ENCODE measurements at places on chromosomes 12 and 14. TPM values are rescaled to one million over a fixed set of nuclear protein-coding genes. Genes with fewer than 3 reads are reported as not detected.

Gene NPFF
- not detected for total RNA-seq

Gene C3AR1
- 4.9 TPM for total RNA-seq

Gene NEK9
- total RNA-seq, result 116 TPM

Gene SYCP3
- total RNA-seq, result not detected

Gene ZNF891
- total RNA-seq, result 0.90 TPM

Gene RHEBL1
- total RNA-seq, result 0.97 TPM

Gene VIPAS39
- total RNA-seq, result 12.5 TPM

Gene PSMA6
- total RNA-seq, result 276 TPM

Gene TEAD4
- 236 TPM for total RNA-seq

Gene RASSF8
- total RNA-seq, result 41.9 TPM

Gene MIP
- not detected for total RNA-seq

Gene FIGNL2
- total RNA-seq, result 0.17 TPM

Gene ENO2
- total RNA-seq, result 2.6 TPM

Gene KRT77
- total RNA-seq, result not detected

Gene ESPL1
- total RNA-seq, result not detected

Gene OTUB2
- 0.12 TPM for total RNA-seq

Gene OASL
- total RNA-seq, result 0.30 TPM

Gene SRRM4
- 0.08 TPM for total RNA-seq

Gene GLIPR1L1
- total RNA-seq, result not detected

Gene LRCOL1
- not detected for total RNA-seq

Gene RASSF9
- total RNA-seq, result 1.9 TPM

Gene APOF
- total RNA-seq, result not detected

Gene PPHLN1
- 28.9 TPM for total RNA-seq

Gene OR6C6
- total RNA-seq, result not detected

Gene PARPBP
- total RNA-seq, result 0.64 TPM

Gene KRT73
- total RNA-seq, result not detected

Gene AMHR2
- 0.92 TPM for total RNA-seq

Gene ZDHHC22
- not detected for total RNA-seq

Gene HOXC6
- 17.3 TPM for total RNA-seq

Gene NELL2
- total RNA-seq, result 0.17 TPM

Gene TAMALIN
- 10.8 TPM for total RNA-seq

Gene C14orf39
- 1.9 TPM for total RNA-seq

Gene C12orf56
- total RNA-seq, result not detected

Gene TMTC2
- total RNA-seq, result 1.8 TPM

Gene CCDC88C
- total RNA-seq, result 2.7 TPM

Gene SLC38A1
- total RNA-seq, result 58.8 TPM

Gene RFLNA
- total RNA-seq, result 1.1 TPM

Gene COA8
- 82.4 TPM for total RNA-seq

Gene INHBE
- 0.23 TPM for total RNA-seq

Gene INHBC
- not detected for total RNA-seq

Gene ZNF410
- 20.8 TPM for total RNA-seq

Gene PLA2G1B
- 1.0 TPM for total RNA-seq

Gene KRT71
- total RNA-seq, result not detected

Gene NGDN
- total RNA-seq, result 29.0 TPM

Gene VEZT
- 74.4 TPM for total RNA-seq

Gene NRXN3
- total RNA-seq, result 0.06 TPM

Gene PKP2
- 2.8 TPM for total RNA-seq

Gene ACSM4
- not detected for total RNA-seq

Gene TUBA1B
- 257 TPM for total RNA-seq

Gene ASCL1
- not detected for total RNA-seq

Gene KCNH3
- not detected for total RNA-seq

Gene SLC2A14
- total RNA-seq, result 0.36 TPM
